ENCODE measurements at places on chromosomes 1 and 21. TPM values are rescaled to one million over a fixed set of nuclear protein-coding genes. Genes with fewer than 3 reads are reported as not detected.

The AHDC1 gene
- polyA plus RNA-seq = 8.6 TPM

The MCOLN2 gene
- not detected for polyA plus RNA-seq

The S100A14 gene
- 12.9 TPM for polyA plus RNA-seq

The SPATA21 gene
- polyA plus RNA-seq = 0.36 TPM

The EDN2 gene
- polyA plus RNA-seq = 0.07 TPM

The SPRR3 gene
- 20.3 TPM for polyA plus RNA-seq

Measured in adipose tissue (tissue), 3 donors.